GOT3 (cell line): ENCODE measurements at places on chromosomes 11 and 22.

DNA sequence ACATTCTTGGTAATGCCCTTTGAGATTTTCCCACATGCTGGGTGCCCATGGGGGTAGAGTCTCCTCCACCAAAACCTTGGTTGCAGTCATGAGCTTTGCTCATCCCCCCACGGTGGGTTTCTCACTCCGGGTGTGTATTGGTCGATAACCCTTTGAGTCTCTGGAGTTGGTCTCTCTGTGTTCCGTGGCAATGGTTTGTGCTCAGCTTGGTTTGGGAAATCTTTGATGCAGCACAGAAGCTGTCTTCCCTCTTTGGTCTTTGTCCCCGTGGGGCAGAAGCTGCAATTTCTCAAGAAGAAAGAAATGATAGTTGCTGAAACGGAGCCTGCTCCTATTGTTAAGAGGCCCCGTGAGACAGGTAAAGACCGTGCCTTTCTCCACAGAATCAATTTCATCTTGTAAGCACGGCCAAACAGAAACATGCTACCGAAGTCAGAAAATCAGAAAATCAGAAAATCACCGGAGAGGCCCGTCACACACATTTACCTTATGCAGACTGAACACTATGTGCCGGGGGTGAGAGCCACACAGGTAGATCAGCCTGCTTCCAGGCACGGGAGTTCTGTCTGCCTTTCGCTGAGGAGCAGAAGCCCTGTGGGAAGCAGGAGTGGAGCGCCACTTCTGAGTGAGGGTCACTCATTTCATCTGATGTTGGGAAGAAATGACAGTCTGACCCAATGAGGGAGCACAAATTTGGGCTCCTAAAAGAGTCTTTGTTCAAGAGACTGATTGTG is 186.1 kb downstream of the TBC1D22A start:
- DNase-seq, result no peak

- no peak for DNase-seq
These were observed 23.0 kb downstream of the ZFTA start for GRCh38 chr11:63745304-63746170.

- DNase-seq, result no peak
These were observed 242.0 kb downstream of the TENM4 start for GRCh38 chr11:79198898-79199250.

DNA sequence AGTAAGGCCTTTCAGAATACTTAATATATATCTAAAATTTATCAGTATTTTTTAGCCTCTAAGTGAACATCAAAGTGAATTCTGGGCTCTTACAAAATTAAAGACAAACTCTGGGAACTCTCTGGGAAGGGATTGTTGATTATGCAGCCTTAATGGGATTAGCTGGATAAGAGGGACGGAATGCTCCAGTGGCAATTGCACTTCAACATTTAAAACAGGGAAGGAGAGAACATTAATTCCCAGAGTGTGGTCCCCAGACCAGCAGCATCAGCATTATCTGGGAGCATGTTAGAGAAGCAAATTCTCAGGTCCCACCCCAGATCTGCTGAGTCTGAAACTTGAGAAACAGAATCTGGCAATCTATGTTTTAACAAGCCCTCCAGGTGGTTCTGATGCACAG is 46.5 kb downstream of the POLD3 start:
- no peak for DNase-seq

GRCh38 chr11:63608353-63609345 is 5.6 kb downstream of the PLAAT3 start:
- no peak for DNase-seq

- no peak for DNase-seq
These were observed 760 bp downstream of the ZNRF3 start for GRCh38 chr22:28883917-28884746.

DNA sequence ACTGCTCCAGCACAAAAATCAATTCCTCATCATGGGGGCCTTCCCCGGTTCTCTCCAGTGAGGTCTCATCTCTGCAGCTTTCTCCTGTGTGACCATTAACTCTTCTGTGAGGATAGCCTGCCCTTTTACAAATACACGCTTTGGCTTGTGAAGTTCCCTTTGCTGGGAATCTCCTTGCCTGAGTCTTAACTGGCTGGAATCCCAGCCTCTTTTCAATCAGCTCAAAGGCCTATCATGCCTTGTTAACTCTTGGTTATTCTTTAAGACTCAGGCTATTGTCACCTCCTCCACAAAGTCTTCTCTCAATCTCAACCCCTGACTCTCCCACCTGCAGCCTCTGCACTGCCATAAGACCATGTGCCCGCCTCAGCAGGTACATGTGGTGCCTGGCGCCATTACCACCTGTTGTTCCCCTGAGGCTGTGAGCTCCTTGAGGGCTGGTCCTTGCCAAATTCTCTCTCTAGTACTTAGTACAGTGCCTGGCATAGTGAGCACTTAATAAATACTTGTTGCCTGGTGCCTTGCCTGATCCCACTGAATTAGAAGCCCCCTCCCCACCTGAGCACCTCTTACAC is 128.2 kb downstream of the ST3GAL4 start:
- no peak for DNase-seq

- no peak for DNase-seq
These were observed 8.6 kb downstream of the PDGFD start for GRCh38 chr11:104155375-104155774.

- DNase-seq, result no peak
These were observed 54.4 kb upstream of the DRD2 start for GRCh38 chr11:113529606-113530005.

GRCh38 chr11:97389270-97389669 is 999.5 kb downstream of the JRKL start:
- no peak for DNase-seq

DNA sequence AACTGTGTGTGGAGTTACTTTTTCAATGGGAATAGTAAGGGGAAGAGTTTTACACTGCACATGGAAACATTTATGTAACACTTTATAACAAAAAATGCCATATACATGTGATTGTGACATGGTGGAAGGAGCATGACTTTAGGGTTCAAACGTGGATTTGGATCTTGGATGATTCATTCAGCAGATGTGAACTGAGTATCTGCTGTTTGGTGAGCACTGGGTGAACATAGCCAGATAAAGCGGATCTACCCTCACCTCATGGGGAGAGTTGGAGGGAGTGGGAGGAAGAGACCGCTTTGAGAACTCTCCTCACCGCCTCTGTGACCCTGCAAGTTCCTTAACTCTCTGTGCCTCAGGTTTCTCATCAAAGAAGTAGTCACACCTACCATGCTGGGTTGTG is 3.1 kb downstream of the NAA40 start:
- no peak for DNase-seq

- no peak for DNase-seq
These were observed 415.1 kb downstream of the SOX6 start for GRCh38 chr11:15941206-15941770.

GRCh38 chr22:44225812-44226211 is 45.1 kb downstream of the PARVG start:
- no peak for DNase-seq

GRCh38 chr22:39960791-39961746 is 872 bp downstream of the TMA7B start:
- DNase-seq, result no peak

- no peak for DNase-seq
These were observed 29.8 kb upstream of the CREB3L1 start for GRCh38 chr11:46247659-46248058.

DNA sequence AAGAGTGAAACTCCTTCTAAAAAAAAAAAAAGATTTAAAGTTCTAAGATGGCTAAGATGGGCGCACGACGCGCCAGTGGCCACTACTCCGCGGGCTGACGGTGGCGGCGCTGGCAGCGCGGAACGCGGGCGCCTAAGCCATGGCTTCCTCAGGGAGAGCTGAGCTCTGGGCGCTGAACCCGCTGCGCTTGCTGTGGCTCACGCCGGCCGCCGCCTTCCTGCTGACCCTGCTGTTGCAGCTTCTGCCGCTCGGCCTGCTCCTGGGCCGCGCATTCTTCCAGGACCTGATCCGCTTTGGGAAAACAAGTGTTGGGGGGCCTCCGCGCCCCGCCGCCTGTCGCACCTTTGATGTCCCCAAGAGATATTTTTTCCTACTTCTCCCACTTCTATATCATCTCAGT is 19.5 kb downstream of the OOSP3 start:
- DNase-seq, result no peak

GRCh38 chr22:44363980-44364750 is 51.4 kb upstream of the SHISAL1 start:
- no peak for DNase-seq

GRCh38 chr11:1838426-1839144 is at the start of gene TNNI2:
TSS of gene TNNI2 (plus strand) at chr11:1838981. CDS start at chr11:1839697, 716 bp downstream.
- DNase-seq, result no peak

DNA sequence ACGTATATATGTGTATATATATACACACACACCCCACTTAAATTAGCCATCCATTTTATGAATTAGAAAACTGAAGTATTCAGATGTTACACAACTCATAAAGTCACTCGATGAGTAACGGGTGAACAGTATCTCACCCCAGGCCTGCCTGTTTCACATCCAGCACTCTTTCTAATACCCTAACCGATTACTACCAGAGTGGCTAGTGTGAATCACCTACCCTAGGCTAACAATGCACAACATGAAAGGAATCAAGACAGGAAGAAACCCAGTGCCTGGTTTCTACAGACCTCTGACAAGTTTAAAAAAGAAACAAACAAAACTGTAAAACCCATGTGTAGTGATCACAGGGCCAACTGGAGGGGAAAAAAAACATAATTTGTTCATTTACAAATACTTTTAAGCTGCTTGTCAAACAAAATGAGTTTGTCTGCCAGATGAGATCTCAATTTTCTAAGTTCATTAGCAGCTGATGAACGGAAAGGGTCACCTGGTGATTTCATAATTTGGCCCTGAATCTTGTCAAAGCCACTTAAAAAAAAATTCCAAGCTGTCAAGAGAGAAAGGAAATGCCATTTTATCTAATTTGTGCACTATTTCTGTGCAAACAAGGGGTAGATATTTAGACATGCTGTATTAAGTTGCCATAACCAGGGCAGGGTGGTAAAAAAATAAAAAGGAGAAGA is 134.8 kb downstream of the LARGE1 start:
- no peak for DNase-seq

GRCh38 chr11:127568891-127569290 is 568.3 kb upstream of the KIRREL3 start:
- DNase-seq, result no peak

- DNase-seq, result no peak
These were observed 183.5 kb downstream of the KIRREL3 start for GRCh38 chr11:126817096-126817495.

GRCh38 chr11:13666708-13667107 is 1.8 kb upstream of the FAR1 start:
- DNase-seq, result no peak

- no peak for DNase-seq
These were observed 4.1 kb upstream of the HYLS1 start for GRCh38 chr11:125883375-125883774.

DNA sequence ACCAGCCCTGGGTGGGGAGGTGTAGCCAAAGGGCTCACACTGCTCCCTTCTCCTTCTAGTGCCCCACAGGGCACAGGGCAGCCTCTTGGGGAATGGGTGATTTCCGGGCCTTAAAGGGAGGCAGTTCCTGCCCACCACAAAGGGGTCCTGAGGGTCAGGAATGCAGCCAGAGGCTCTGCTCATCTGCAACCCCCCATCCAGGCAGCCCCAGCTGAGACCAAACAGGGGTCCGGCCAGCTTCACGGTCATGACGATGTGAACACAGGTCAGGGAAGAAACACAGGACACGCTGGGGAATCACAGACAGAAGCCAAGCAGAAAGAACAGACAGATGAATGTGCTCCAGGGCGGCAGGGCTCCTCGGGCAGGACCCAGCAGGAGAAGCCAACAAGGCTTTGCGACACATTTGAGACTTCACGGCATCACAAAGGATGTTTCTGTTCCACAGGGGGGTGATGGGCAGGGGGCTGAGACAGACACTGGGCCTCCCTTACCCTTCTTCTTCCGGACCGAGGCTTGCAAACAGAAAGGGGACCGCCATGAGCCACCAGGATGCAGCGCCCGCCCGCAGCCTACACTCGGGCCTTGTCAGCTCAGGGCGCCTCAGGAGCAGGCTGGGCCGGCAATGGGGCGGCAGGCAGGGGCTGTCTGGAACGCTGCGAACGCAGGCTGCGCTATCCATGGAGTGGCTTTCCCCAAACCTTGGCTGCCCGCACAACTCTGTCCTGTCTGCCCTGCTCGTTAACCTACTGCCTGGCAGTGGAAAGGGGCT is 101.9 kb downstream of the CTTN start:
- no peak for DNase-seq

DNA sequence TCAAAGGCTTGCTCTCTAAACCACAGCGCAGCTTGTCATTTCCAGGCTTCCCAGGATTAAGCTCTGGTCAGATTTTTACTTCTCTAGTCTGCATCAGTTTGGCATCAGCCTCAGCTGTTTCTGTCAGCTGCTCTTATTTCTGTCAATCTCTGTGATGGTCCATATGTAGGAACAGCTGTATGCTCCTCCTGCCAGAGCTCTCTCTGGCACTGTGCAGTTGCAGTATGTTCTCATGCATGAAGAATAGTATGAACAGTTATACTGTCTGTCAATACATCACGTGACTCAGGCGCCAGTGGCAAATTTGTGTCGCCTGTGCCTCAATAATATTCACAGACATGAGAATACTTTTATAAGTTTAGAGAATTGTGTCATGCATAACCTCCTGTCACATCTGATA is 6.7 kb downstream of the OR6M1 start:
- no peak for DNase-seq

DNA sequence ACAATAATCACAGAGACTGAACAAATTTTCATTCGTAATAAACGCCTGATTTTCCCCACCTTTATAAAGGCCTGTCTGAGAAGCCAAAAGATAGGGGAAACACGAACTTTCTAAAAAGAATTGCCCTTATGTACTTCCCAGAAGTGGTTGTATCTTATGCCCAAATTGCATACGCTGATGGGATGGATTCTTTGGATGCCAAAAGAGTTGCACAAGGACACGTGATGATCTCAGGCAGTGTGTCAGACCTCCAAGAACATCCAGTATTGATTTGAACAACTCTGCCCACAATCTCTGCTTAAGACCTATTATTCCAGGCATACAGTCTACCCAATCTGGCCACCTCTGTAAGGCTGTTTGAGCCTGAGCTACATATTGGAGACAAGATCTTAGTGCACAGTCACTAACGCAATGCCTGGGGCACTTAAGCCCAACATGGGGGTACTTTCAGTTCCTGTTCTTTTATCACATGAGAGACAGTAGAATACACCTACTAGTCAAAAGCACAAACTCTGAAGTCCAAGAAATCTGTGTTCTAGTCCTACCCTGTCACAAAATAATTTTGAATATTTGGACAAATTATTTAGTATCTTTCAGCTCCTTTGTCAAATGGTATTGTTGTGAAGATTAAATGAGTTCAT is 38.9 kb downstream of the OR10A6 start:
- DNase-seq, result no peak

GRCh38 chr11:65630215-65630614 is 7.7 kb upstream of the SIPA1 start:
- DNase-seq, result no peak
